NCI-H774 (cell line): ENCODE measurements at places on chromosomes 11 and 22.
A peak's percentile ranks its signal among the peaks of the same experiment; 100 is the strongest.

DNA sequence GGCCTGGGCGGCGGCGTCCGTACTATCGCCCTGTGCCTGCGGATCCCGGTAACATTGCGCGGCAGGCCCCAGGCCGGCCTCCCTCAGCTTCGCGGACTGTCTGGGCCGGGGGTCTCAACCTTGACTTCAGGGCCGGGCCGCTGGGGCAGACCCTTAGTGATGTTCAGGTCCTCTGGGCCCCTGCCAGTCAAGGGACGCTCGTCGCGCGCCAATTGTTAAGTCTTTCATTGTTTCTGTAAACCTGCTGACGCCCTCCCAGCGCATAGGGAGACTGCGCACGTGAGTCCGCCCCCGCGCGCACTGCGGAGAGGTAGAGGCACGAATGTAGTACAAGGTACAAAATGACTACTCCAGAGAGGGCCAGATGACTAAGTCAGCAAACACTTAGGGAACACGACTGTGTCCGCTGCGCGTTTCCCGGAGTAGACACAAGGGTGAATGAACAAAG, 451 bp upstream of the HDHD5 start:
- peak; percentile 23 for DNase-seq

DNA sequence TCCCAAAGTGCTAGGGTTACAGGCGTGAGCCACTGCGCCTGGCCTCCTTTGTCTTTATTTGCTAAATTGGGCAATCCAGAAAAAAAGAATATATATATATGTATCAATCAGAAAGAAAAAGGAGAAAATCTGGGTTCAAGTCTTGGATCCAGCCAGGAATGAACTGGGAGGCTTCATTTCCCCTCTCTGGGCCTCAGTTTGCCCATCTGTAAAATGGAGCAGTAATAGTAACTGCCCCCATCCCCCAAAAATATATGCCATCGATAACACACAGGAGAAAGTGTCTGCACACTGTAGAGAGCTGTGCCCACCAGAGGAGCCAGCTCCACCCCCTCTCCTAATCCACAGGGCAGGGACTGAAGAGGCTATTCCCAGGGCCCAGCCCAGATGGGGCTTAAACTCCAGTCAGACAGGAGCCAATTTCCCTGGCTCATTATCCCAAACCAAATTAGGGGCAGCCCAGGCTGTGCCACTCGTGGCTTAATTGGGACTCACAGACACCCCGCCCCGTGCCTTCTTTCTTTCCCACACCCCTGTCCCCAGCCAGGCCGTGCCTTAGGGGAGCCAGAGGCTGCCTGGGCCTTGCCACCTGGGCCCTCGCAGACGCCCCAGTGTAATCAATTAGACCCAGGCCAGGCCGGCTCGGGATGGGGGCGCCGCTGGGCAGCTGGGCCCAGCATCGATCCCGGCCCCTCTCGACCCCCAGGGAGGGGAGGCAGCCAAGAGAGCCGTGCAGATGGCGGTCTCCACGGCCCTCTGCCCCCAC, 171.5 kb downstream of the MN1 start:
- no peak for DNase-seq

DNA sequence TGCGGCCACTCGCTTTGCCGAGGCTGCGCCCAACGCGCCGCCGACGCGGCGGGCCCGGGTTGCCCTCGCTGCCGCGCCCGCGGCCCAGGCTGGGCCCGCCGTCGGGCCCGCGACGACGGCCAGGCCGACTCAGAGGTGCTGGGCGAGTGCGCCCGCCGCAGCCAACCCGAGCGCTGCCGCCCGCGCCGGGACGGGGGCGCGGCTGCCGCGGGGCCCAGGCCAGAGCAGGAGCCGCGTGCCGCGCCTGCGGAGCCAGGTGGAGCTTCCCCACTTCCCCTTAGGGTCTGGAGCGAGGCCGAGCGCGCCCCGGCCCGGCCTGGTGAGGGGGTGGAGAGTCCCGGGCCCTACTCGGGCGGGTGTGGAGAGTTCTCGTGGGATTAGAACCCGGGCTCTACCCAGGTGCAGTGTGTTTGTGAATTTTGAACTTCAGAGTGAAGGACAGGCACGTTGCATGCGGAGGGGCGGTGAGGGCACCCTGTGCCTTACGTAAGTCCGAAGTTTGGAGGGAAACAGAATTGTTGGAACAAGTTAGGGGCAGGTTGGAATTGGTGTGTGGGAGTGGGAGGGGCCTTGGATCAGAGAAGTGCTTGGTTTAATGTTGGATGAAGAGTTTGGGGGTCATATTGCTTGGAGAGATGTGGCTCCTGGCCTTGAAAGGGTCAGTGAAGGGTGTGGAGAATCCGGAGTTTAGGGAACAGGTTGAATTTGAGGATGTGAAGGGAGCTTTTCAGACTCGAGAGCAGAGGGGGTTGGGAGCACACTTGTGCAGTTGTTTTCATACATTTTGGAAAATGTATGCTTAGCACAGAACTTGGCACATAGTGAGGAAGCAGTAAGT, 697 bp downstream of the RNF169 start:
- DNase-seq, result peak; percentile 34

GRCh38 chr11:30487200-30487898, 98.8 kb downstream of the MPPED2 start:
- no peak for DNase-seq

DNA sequence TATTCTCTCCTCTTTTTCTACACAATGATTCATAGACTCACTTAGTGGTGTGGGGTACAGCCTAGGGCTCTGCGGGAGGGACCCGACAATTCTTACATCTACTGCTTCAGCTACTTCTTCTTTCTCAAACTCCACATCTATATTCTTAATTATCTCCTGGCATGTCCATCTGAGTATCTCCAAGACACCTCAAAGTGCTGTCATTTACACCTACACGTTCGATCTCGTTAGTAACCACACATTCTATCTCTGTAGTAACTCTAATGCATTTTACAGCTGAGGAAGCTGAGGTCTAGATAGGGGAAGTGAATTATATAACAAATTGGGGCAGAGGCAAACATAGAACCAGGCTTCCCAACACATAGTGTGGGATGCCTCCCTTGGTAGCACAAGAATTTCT, 27.7 kb upstream of the RRM1 start:
- no peak for DNase-seq
